ENCODE measurements at places on chromosomes 16 and 17. TPM values are rescaled to one million over a fixed set of nuclear protein-coding genes. Genes with fewer than 3 reads are reported as not detected.

GRCh38 chr16:31507617-31507928, 618 bp downstream of the RUSF1 start:
- no peak for DNase-seq

CLEC10A gene
- total RNA-seq: 0.50 TPM

- no peak for DNase-seq
Observed at GRCh38 chr16:56980792-56981724, 8.3 kb upstream of the NLRC5 start.

GRCh38 chr16:2520784-2521531, 787 bp downstream of the AMDHD2 start:
- no peak for DNase-seq

MAP2K6 gene
- total RNA-seq: 15.9 TPM

GRCh38 chr17:58535431-58535830, 21.0 kb upstream of the MTMR4 start:
- DNase-seq: no peak

ETV4 gene
- total RNA-seq: 1.4 TPM

DNA sequence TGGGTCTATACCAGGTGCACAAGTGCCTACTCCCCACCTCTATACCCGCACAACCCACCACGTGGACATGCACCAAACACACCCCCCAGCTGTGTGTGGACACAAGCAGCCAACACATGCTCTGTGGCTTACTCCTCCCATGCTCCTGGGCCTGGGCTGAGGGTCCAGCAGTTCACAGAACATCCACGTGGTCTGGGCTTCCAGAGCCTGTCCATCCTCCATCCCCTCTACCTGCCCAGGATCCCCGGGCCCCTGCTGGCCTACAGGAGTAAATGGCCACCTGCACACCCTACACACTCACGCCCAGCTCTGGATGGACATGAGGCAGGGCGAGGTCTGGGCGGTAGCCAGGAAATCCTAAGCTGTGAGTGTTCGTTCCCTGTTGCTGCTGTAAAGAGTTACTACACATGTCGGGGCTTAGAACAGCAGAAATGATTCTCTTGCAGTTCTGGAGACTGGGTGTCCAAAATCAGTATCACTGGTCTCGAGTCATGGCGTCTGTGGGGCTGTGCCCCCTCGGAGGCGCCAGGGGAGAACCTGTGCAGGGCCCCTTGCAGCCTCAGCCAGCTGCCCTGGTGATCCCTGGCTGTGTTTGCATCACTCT, 15.0 kb upstream of the RAI1 start:
- DNase-seq: no peak

FBXO47 gene
- 0.23 TPM for total RNA-seq

SLC47A1 gene
- 10.0 TPM for total RNA-seq

DNA sequence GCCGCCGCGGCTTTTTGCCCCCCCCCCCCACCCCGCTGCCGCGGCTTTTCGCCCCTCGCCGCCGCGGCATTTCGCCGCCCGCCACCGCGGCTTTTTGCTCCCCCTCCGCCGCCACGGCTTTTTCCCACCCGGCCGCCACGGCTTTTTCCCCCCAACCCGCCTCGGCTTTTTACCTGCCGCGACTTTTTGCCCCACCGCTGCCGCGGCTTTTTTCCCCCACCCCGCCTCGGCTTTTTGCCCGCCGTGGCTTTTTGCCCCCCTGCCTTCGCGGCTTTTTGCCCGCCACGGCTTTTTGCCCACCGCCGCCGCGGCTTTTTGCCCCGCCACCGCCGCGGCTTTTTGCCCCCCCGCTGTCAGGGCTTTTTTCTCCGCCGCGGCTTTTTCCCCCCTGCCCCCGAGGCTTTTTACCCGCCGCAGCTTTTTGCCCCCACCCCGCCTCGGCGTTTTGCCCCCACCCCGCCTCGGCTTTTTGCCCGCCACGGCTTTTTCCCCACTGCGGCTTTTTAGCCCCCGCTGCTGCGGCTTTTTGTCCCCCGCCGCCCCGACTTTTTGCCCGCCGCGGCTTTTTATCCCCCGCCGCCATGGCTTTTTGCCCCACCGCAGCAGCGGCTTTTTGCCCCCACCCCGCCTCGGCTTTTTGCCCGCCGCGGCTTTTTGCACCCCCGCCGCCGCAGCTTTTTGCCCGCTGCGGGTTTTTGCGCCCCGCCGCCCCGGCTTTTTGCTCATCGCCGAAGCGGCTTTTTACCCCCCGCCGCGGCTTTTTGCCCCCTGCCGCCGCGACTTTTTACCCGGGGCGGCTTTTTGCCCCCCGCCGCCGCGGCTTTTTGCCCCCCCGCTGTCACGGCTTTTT, 527.8 kb upstream of the WSB1 start:
- DNase-seq: no peak

DNA sequence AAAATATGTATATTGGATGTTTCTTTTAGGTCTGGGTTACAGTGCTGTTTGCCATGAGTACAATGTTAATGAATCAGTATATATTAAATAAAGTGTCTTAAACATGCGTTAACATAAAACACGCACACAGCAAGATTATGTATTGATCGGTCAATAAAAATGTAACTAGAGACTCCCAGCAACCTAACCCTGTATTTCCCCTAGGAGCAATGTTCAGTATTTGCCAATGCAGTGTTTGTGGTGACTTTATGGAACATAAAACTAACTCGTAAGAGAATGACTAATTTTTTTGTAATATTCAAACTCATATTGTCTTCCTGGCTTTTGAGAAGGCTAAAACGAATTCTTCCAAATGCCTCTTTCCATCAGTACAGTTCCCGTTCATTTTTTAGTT, 22.5 kb downstream of the PRKAR1A start:
- DNase-seq: no peak

FBXO39 gene
- not detected for total RNA-seq

ADORA2B gene
- total RNA-seq: 11.0 TPM

DNA sequence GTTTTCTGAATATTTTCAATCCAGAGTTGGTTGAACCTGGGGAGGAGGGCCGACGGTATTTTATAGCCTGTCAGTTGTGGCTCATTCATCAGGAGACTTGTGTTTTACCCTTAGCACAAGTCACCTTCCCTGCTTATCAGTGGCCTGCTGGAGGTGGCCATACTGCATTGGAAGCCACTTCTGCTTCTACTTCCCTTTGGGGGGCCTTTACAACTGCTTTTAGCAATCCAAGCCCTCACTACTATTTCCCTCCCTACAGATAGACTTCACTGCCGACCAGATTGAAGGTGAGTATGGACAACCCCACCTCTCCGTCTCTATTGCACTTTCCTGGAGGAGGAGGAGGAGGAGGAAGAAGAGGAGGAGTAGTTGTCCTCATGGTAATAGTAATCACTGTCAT, 4.4 kb downstream of the MYL4 start:
- no peak for DNase-seq

GRCh38 chr16:85752511-85753420, 1.9 kb upstream of the C16orf74 start:
- DNase-seq: no peak

GRCh38 chr17:73878923-73879322, 234.7 kb upstream of the SDK2 start:
- DNase-seq: no peak

GRCh38 chr16:81894592-81894991, 115.5 kb downstream of the PLCG2 start:
- DNase-seq: no peak

GRCh38 chr16:57284952-57285363, 486 bp upstream of the PLLP start:
- DNase-seq: no peak

GRCh38 chr17:43338886-43339516, 59.8 kb upstream of the ARL4D start:
- DNase-seq: peak; percentile 87

DNA sequence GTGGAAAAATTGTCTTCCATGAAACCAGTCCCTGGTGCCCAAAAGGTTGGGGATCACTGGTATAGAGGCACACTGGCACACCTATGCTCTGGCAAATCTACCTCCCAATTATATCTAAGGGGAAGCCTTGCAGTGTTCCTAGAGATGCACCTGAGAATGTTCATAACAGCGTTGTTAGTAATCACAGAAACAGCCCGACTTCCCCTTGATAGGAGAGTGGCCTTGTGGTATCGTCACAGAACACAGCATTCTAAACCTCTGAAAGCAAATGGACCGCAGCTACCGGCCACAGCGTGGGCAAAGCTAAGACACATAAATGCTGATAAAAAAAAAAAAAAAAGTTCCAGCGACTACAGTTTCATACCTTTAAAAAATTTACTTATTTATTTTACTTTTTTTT, 39.1 kb upstream of the ADGRG1 start:
- no peak for DNase-seq

SMIM5 gene
- 4.4 TPM for total RNA-seq

DNA sequence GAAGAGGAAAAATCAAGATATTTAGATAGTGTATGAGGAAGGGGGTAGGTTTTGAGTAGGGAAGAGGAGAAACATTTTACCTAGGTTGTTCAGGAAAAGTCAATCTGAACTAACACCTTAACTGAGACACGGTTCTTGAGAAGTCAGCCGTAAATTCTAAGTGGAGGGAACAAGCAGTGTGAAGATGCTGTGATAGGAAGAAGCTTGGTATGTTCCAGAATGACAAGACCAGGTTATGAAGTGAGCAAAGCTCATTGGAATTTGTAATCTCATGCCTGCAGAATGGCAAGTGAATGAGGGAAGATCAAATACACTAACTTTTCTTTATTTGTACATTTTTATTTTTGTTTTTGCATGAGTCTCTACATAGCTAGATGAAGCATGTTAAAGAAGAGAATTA, 307.6 kb downstream of the ZFHX3 start:
- no peak for DNase-seq

- DNase-seq: no peak
Observed at GRCh38 chr16:4103745-4104144, 12.5 kb downstream of the ADCY9 start.

GRCh38 chr17:79427621-79428539, 183.0 kb downstream of the RBFOX3 start:
- no peak for DNase-seq

DNA sequence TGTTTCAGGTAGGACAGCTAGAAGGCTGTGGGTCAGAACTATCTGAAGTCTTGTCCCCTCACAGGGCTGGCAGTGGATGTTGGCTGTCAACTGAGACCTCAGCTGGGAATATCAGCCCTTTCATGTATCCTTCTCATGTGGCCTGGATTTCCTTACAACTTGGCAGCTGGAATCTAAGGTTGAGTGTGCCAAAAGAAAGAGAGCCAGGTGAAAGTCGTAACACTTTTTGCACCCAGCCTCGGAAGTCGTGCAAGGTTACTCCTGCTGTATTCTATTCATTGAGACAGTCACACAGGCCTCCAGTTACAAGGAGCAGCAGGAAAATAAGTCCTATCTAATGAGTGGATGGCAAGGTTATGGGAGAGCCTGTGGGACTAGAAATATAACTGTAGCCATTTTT, 52.6 kb upstream of the DNAH9 start:
- no peak for DNase-seq

BAIAP3 gene
- total RNA-seq: 185 TPM

DNA sequence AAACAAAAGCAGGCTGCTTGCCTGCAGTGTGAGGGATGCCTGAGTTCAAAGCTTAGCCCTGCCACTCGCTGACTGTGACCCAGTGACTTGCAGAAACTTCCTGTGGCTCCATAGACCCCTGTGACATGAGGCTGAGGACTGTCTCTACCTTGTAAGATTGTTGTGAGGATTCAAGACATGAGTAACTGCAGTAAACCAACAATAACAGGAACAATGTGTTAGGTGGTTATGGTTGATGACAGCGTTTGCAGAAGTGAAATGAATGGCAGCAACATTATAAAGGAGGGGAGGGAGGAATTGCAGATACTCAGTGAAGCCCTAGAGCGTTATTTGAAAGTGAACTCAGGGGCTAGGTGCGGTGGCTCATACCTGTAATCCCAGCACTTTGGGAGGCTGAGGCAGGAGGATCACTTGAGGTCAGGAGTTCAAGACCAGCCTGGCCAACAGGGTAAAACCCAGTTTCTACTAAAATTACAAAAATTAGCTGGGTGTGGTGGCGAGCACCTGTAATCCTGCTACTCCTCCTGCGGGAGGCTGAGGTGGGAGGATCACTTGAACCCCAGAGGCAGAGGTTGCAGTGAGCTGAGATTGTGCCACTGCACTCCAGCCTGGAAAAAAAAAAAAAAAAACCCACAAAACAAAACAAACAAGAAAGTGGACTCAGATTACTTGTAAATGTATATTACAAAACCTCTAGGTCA, 33.5 kb upstream of the EMP2 start:
- DNase-seq: no peak

DNA sequence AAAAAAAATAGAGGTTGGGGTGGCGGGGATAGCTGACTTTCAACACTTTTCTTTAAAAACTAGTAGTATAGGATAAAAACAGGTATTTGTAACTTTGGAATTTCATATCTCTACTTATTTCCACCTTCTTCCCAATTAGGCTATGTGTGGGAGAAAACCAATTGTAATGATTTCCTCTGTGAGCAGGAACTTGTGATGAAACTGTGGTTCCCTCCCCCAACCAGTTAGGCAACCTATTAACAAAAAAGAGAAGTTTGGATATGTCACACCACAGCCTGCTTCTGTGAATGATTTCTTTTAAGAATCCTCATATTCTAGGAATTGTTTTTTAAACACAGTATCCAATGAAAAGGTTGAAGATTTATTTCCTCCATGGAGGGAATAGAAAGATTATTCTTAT, 1.9 kb downstream of the IGSF6 start:
- DNase-seq: no peak

- no peak for DNase-seq
Observed at GRCh38 chr17:1422885-1423284, 22.9 kb upstream of the YWHAE start.

DNA sequence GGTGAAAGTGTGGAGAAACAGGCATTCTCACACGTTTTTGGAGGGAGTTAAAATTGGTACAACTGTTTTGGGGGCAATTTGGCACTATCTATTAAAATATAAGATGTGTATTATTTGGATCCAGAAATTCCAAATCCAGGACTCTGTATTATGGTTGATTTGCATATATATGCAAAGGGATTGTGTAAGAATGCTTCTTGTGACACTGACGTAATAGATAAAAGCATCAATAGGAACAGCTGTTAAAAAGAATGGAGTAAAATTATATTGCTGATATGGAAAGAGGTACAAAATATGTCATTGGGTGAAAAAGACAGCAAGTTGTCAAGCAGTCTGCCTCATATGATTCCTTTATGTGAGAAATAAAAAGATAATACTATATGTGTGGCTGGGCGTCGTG, 17.3 kb downstream of the FA2H start:
- DNase-seq: no peak

C17orf100 gene
- 7.8 TPM for total RNA-seq

- DNase-seq: no peak
Observed at GRCh38 chr17:77076124-77076830, 64.5 kb upstream of the SEC14L1 start.

DNA sequence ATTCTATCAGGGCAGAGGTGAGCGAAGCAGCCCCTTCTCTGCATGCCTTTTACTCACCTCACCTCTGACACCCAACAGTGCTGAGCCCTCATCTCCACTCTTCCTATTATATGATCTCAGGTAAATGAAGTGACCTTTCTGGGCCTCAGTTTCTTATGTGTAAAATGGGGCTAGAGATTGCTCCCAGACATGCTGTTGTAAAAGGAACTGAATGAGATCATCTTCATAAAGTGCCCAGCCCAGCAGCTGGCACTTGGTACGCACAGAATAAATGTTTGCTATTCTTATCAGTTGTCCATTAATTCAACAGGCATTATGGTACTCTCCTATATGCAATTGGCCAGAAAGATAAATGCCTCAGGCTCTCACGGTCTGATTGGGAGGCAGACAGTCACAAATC, 4.5 kb upstream of the GALK1 start:
- DNase-seq: no peak

GRCh38 chr16:50677351-50677750, 3.8 kb downstream of the SNX20 start:
- DNase-seq: no peak

- DNase-seq: no peak
Observed at GRCh38 chr17:32141679-32142037, 644 bp upstream of the RHOT1 start.

- DNase-seq: no peak
Observed at GRCh38 chr16:89593841-89594240, 18.3 kb downstream of the CPNE7 start.

Data from dorsolateral prefrontal cortex (tissue), 122 donors.